ENCODE measurements at places on chromosomes 16 and 17.

- DNase-seq, result peak; percentile 63
These were observed 23.1 kb upstream of the CNOT1 start for GRCh38 chr16:58652741-58653140.

DNA sequence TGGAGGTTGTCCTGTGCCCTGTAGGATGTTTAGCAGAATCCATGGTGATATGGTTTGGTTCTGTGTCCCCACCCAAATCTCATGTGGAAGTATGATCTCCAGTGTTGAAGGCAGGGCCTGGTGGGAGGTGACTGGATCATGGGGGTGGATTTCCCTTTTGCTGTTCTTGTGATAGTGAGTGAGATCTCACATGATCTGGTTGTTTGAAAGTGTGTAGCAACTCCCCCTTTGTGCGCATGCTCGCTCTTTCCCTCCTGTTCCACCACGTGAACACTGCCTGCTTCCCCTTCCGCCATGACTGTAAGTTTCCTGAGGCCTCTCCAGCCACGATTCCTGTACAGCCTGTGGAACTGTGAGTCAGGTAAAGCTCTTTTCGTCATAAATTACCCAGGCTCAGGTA is 61.9 kb downstream of the ARHGAP17 start:
- no peak for DNase-seq

- no peak for DNase-seq
These were observed 55.8 kb downstream of the NKD1 start for GRCh38 chr16:50604065-50604418.

DNA sequence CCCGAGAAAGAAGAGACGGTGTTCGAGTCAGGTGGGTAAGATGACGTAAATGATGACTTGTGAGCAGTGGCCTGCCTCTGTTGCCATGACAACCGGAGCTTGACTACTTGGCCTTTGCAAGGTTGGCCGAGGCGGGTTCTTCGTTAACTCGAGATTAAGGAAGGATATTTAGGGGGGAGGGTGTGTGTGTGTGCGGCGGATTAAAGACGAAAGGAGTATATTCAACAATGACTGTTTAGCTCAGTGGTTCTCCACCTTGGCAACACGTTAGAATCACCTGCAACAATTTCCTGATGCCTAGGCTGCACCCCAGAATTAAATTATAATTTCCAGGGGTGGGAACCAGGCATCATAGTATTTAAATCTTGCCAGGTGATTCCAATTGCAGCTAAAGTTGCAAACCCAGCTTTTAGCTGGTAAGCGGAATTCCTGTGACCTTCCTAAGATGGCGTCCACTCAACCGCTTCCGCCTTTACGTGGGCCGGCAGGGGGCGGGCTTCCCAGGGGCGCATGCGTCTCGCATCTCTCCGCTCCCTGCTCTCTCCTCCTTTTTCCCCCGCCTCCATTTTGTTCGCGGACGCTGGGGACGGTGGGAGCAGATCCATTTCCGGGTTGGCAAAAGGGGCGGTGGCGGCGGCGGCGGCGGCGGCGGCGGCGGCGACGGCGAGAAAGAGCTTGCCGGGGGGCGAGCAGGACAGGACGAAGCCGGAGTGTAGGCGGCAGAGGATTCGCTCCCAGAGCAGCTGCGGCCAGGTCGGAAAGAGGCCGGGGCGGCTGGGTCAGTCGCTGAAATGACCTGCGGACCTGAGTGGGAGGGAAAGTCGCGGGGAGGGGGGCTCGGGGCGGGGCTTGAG is at the start of gene WIPF2:
WIPF2 (plus strand) TSS at position 565 of the 854 bp plus-strand sequence. CDS start 37,156 bp downstream, outside the sequence.
- peak; percentile 97 for DNase-seq
